ENCODE measurements at places on chromosomes 6 and 20. TPM values are rescaled to one million over a fixed set of nuclear protein-coding genes. Genes with fewer than 3 reads are reported as not detected.

The AURKA gene
- polyA plus RNA-seq, result 27.6 TPM

The ZFP57 gene
- not detected for polyA plus RNA-seq

The RBM24 gene
- polyA plus RNA-seq, result 0.20 TPM

The TUBB2B gene
- 162 TPM for polyA plus RNA-seq

The PRR18 gene
- polyA plus RNA-seq, result not detected

The GFOD1 gene
- 1.6 TPM for polyA plus RNA-seq

- no peaks in the 10 kb centered on the region for H3K27me3 ChIP-seq
- H3K36me3 ChIP-seq, result no peaks in the 10 kb centered on the region
- H3K27ac ChIP-seq, result no peak overlapping the region
- no peak for DNase-seq
Measured at GRCh38 chr20:16292226-16292880, 280.9 kb downstream of the KIF16B start.

DNA sequence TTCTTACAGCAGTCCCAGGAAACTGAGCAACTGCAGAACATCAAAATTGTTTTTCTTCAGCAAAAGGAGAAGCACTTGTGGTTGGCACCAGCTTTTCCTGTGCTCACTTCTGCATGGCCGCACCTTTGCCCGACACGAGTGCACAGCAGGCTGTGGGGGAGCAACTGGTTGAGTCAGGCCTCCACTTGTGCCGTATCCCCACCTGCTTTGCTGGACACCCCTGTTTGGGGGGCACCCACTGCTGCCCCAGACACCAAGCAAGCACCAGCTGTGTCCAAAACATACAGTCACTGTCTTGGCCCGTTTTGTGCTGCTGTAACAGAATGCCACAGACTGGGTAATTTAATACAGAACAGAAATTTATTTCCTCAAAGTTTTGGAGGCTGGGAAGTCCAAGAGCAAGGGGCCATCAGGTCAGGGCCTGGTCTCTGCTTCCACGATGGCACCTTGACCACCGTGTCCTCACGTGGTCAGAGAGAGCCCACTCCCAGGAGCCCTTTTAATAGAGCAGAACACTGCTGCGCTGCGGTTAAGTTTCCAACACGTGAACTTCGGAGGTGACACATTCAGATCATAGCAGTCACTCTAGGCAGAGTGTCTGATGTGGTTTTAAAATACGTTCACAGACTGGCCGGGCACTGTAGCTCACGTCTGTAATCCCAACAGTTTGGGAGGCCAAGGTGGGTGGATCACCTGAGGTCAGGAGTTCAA, 8.7 kb upstream of the GMEB2 start:
- H3K36me3 ChIP-seq, result no peaks in the 10 kb centered on the region
- no peaks in the 10 kb centered on the region for H3K4me1 ChIP-seq
- no peak overlapping the region for H3K27ac ChIP-seq
- no peaks in the 10 kb centered on the region for H3K27me3 ChIP-seq
- DNase-seq, result no peak

DNA sequence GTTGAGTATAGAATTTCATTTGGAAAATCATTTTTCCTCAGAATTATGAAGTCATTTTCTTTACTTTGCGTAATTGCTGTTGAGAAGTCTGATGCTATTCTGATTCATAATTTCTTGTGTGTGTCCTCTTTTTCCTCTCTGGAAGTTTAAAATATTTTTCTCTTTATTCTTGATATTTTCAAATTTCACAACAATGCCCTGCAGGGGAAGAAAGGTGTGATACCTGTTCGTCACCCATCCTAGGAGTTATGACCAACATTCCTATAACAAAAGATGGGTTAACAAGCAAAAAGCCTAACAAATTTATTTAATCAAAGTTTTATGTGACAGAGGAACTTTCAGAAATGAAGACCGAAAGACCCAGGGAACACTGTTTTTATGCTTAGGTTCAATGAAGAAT, 171.5 kb upstream of the AKIRIN2 start:
- no peaks in the 10 kb centered on the region for H3K27me3 ChIP-seq
- no peak overlapping the region for H3K27ac ChIP-seq
- H3K4me3 ChIP-seq, result no peak overlapping the region
- H3K4me1 ChIP-seq, result no peaks in the 10 kb centered on the region

DNA sequence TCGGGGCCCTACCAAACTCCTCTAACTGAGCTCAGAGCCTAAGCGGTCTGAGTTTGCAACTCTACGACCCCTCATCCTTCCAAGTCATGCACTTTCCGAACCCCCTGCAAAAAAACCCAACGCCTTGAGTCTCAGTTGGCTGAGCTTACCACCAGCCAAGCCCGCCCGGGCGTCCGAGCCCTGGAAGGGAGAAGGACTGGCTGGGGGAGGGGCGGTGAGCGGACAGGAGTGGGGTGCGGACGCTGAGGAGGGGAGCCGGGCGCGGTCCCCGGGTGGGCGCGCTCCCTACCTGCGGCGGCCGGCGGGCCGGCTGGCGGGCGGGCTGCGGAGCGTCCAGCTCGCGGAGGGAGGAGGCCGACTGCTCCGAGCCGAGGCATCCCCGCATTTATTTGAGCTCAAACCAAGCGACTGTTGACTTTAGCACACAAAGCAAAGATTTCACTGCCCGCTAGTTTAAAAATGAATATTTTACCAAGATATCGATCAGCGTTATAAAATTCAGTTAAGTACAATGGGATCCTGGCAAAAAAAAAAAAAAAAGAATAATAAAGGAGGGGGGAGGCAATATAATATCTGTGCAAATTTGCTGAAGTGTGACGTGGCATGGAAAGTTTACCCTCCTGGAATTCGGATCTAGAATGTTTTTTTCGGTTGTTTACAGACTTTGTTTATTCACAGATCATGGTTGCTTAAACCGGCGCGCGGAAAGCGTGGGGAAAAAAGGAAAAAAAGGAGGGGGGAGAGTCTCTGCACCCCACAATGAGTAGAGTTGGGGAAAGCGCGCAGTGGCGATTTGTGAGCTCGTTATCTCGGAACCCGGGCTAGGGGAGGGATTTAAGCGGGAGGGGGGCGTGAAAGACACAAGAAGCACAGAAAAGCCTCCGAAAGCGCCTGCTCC, 5.9 kb downstream of the FOXA2 start:
- no peaks in the 10 kb centered on the region for H3K36me3 ChIP-seq
- peaks cover 90% of the 10 kb centered on the region for H3K27me3 ChIP-seq
- no peak overlapping the region for H3K27ac ChIP-seq
- no peaks in the 10 kb centered on the region for H3K4me1 ChIP-seq

DNA sequence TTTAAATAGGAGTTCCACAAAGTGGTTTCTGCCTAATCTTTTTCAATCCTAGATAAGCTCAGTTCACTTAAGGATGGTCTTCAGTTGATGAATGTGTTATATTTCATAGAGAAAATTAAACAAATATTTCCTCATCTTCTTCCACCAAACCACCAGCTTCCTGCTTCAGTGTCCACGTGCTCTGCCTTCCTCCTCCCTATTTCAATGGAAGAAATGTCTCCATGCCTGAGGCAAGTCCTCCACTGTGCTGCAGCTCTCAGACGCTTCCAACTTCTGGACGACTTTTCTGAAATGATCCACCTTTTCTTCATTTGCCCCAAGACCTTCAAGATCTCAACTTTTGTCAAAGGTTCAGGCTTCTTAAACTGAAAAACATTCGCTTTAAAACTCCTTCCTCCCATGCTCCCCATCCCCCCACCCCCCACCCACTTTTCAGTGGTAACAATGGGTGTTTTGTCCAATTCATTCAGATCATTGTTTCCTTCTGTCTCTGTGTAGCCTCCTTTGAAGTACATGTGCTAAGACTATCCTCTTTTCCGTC, 25.3 kb upstream of the FABP7 start:
- H3K4me3 ChIP-seq, result no peak overlapping the region
- no peaks in the 10 kb centered on the region for H3K4me1 ChIP-seq
- no peaks in the 10 kb centered on the region for H3K27me3 ChIP-seq
- DNase-seq, result no peak
- no peaks in the 10 kb centered on the region for H3K36me3 ChIP-seq

- H3K4me1 ChIP-seq, result peaks cover 2% of the 10 kb centered on the region
- DNase-seq, result no peak
- no peak overlapping the region for H3K27ac ChIP-seq
- H3K4me3 ChIP-seq, result no peak overlapping the region
- H3K27me3 ChIP-seq, result no peaks in the 10 kb centered on the region
Measured at GRCh38 chr6:116564921-116565872, 6.1 kb upstream of the RWDD1 start.

GRCh38 chr20:32535953-32536823, 48.9 kb downstream of the NOL4L start:
- no peak overlapping the region for H3K27ac ChIP-seq
- H3K36me3 ChIP-seq, result no peaks in the 10 kb centered on the region
- H3K27me3 ChIP-seq, result no peaks in the 10 kb centered on the region

GRCh38 chr6:132978685-132979084, 164.3 kb downstream of the RPS12 start:
- H3K4me1 ChIP-seq, result no peaks in the 10 kb centered on the region
- DNase-seq, result no peak
- H3K27ac ChIP-seq, result no peak overlapping the region

- H3K4me3 ChIP-seq, result no peak overlapping the region
- H3K36me3 ChIP-seq, result peaks cover 24% of the 10 kb centered on the region
- no peak for DNase-seq
Measured at GRCh38 chr6:42993445-42993844, 9.1 kb downstream of the PPP2R5D start.

All from SK-N-SH (cell line).